ENCODE measurements at places on chromosomes 12 and 14. TPM values are rescaled to one million over a fixed set of nuclear protein-coding genes. Genes with fewer than 3 reads are reported as not detected.

- H3K27me3 ChIP-seq: no peaks in the 10 kb centered on the region
- no peak overlapping the region for H3K4me3 ChIP-seq
- no peaks in the 10 kb centered on the region for H3K4me1 ChIP-seq
- H3K36me3 ChIP-seq: no peaks in the 10 kb centered on the region
- H3K27ac ChIP-seq: no peak overlapping the region
- DNase-seq: peak; percentile 45
These were observed 20.5 kb downstream of the SLC38A2 start for GRCh38 chr12:46351886-46352650.

DNA sequence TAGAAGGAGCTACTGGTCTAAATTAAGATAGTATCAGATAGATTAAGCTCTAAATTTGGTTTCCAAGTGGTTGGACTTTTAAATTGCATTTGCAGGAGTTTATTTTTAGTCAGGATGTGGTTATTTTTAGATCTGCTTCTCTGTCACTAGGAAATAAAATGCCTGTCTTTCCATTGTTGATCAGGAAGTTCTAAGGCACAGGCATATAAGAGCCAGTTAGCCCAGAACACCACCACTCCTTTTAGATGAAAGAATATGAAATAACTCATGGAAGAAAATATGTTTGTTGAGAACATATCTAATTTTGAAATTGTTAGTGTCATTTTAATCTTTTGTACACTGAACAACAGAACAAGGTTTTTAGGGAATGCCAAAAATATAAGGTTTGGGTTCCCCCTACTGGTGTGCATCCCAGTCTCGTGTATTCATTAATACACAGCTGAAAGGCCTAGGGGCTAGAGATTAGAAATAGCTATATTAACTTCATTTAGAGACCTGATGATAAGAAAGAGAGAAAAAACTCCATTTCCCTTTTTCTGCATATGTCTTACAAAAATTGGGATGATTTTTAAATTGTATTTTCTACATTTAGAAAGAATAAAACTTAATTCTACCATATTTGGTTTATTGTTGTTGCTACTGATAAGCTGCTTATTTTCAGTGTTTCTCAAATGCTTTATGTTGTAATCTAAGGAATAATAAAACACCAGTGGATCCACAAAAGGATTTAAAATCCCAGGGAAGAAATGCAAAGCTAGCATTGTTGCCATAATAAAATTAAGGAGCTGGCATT, 67.2 kb downstream of the RIC8B start:
- H3K27me3 ChIP-seq: no peaks in the 10 kb centered on the region
- no peak overlapping the region for H3K4me3 ChIP-seq
- DNase-seq: peak; percentile 68
- H3K36me3 ChIP-seq: peaks cover 15% of the 10 kb centered on the region

GRCh38 chr12:21710958-21711775, 53.5 kb upstream of the LDHB start:
- no peak overlapping the region for H3K27ac ChIP-seq
- H3K27me3 ChIP-seq: no peaks in the 10 kb centered on the region
- H3K36me3 ChIP-seq: no peaks in the 10 kb centered on the region
- H3K4me3 ChIP-seq: no peak overlapping the region
- DNase-seq: no peak
- no peaks in the 10 kb centered on the region for H3K4me1 ChIP-seq

NOVA1 gene
- not detected for total RNA-seq

Data from osteoblast (primary cell).